ENCODE measurements at places on chromosomes 1 and 21. TPM values are rescaled to one million over a fixed set of nuclear protein-coding genes. Genes with fewer than 3 reads are reported as not detected.

The ASCL5 gene
- total RNA-seq = not detected

The VWA5B1 gene
- not detected for total RNA-seq

The C1QB gene
- not detected for total RNA-seq

The SEMA6C gene
- 1.6 TPM for total RNA-seq

The LHX8 gene
- total RNA-seq = not detected

The JAM2 gene
- total RNA-seq = 0.16 TPM

The LORICRIN gene
- total RNA-seq = not detected

The ACOT7 gene
- 95.3 TPM for total RNA-seq

The SLC16A4 gene
- total RNA-seq = 0.23 TPM

The AGTRAP gene
- 36.5 TPM for total RNA-seq

The PAQR6 gene
- total RNA-seq = 8.6 TPM

The SPRR5 gene
- not detected for total RNA-seq

The ZBTB21 gene
- total RNA-seq = 19.2 TPM

The H6PD gene
- total RNA-seq = 28.0 TPM

The CD164L2 gene
- not detected for total RNA-seq

The GBP6 gene
- total RNA-seq = 0.36 TPM

The OR10Z1 gene
- not detected for total RNA-seq

The IFNLR1 gene
- total RNA-seq = 2.7 TPM

The CCDC185 gene
- not detected for total RNA-seq

The NBPF20 gene
- 0.86 TPM for total RNA-seq

The RIMS3 gene
- 2.5 TPM for total RNA-seq

The FCRL2 gene
- not detected for total RNA-seq

The PTGER3 gene
- 4.2 TPM for total RNA-seq

The MAN1C1 gene
- total RNA-seq = 12.1 TPM

The PDC gene
- total RNA-seq = not detected

The IL12RB2 gene
- 27.8 TPM for total RNA-seq

The PRKACB gene
- 79.8 TPM for total RNA-seq

The CTNNBIP1 gene
- 10.2 TPM for total RNA-seq

The OBSCN gene
- total RNA-seq = 23.1 TPM
